Amygdala (tissue), 56 donors: ENCODE measurements at places on chromosomes 11 and 22.
A peak's percentile ranks its signal among the peaks of the same experiment; 100 is the strongest.

GRCh38 chr11:32081901-32082300 is 9.0 kb upstream of the RCN1 start:
- DNase-seq = no peak

DNA sequence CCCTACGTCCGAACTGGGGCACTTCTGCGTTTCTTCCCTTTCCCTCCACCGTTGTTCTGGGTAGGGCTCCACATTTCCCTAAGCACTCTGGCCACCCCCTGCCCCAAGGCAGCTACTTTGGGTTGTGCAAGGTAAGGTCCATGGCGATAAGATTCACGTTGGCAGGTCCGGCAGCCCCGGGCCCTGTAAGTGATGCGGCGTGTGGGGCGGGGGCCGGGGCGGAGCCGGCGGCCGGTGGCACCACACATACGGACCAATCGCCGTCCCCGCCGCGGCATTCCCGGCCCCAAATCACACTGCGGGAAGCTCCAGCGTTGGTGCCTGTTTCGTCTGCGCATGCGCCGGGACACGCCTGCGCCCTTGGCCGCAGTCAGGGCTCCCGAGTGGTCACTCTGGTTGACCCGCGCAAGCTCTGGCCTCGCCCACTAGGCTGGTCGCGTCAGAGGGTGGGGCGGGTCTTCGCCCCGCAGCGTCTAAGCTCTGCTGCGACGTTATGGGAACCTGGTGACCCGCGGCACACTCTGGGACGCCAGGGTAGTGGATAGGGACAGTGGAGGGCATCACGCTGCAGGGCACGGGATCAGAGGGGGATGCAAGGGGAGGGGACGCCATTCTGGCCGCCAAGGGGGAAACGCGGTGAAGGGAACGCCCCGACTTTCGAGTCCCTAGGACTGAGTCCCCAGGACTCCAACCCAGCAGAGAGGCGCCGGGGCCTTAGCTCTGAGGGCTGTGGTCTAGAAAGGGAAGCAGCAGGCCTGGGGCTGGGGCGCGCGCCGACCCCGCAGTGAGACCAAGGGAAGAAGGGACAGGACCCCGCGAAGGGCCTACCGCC is 1.6 kb downstream of the FADS1 start:
- DNase-seq = peak; percentile 85

DNA sequence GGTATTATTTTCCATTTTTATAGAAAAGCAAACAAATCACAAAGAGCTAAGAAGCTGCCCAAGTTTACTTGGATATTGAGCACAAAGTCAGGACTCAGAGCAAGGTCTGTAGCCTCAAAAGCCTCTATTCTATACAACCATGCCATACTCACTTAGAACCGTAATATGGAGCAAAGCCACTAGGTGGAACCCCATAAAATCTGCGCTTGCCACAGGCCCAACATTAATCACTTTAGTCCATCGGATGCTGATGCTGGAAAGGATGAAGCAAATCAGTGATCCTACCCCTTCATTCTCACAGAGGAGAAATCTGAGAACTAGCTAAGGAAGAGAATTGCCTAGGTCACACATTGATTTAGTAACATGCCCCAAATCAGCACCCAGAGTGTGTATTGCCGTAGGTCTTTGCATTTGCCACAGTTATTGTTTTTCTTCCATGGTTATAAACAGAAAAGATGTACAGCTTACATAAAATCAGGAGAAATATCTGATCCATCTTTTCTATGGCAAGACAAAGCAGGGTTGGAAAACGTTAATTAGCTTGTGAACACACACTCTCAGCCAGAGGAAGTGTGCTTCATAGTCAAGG is 56.7 kb upstream of the RAB38 start:
- DNase-seq = no peak

DNA sequence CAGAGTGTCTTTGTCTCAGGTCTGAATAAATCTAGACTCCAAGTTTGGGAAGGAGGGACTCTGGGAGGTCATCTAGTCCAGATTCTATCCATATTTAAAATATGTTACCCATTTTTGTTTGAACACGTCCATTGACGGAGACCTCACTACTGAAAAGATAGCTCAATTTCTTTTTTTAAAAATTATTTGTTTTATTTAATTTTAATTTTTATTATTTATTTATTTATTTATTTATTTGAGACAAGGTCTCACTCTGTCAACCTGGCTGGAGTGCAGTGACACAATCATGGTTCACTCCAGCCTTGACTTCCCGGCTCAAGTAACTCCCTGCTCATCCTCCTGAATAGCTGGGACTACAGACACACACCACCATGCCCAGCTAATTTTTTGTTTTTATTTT is 89.5 kb upstream of the SNX19 start:
- no peak for DNase-seq

DNA sequence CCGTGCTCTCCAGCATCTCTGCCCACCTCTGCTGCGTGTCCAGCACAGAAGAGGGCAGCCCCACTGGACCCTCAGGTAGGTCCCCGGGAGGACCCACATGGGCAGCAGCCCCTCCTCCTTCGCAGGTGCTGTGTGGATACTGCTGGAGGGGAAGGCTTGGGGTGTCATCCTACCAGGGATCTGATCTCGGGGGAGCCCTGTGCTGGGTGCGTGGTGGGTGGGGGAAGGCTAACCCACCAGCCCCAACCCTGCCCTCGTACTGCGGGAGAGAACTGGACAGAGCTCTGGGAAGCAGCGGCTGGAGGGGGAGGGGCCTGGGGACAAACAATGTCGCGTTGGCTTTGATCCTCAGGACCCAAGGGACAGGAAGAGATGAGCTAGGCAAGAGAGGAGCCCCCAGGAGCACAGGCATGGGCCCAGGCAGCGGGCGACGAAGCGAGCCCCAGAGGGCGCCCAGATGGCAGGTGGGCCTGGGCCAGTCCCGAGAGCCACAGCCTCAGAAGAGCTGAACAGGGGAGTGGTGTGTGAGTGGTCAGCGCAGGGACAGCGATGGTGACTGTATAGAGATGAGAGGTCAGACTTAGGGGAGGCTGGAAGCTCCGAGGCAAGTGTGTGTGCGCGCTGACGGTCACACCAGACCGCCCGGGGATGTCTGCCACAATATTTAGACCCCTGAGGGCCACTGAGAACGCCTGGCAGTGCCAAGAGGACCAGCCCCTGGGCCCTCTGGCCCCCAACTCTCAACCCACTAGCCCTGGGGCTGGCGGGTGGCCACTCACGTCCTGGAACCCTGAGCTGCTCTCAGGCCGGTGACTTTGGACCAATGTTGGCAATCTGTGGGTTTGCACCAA is 1.4 kb upstream of the PIM3 start:
- DNase-seq = no peak

DNA sequence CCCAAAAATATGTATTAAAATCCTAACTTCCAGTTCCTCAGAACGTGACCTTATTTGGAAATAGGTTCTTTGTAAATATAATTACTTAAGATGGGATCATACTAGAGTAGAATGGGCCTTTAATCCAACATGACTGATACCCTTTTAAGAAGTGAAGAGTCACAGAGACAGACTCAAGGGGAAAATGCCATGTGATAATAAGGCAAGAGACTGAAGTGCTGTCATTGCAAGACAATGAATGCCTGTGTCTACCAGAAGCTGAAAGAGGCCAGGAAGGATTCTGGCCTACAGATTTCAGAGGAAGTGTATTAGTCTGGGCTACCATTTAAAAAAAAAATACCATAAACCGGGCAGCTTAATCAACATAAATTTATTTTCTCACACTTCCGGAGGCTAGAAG is 85.9 kb upstream of the LRRC55 start:
- DNase-seq = no peak

- DNase-seq = no peak
These were observed 38.1 kb upstream of the CHRM4 start for GRCh38 chr11:46429717-46430116.

DNA sequence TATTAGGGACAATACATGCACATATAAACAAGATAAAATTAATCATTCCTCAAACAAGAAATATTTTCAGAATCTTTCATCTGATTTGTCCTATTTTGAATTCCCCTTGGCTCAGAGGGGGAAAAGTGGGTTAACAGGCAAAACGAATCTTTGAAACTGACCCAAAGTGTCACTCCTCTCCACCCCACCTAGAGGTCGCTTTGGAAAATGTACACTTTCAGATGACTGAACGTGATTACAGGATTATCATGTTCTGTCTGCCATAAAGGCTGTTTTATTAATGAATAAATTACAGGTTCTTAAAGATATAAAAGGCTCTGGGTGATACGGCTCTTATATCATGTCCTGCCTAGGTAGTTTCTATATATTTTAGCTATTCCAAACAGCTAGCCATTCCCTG is 1735.0 kb downstream of the LRRC4C start:
- DNase-seq = no peak

- DNase-seq = no peak
These were observed 3.0 kb downstream of the PKP3 start for GRCh38 chr11:396948-397548.

DNA sequence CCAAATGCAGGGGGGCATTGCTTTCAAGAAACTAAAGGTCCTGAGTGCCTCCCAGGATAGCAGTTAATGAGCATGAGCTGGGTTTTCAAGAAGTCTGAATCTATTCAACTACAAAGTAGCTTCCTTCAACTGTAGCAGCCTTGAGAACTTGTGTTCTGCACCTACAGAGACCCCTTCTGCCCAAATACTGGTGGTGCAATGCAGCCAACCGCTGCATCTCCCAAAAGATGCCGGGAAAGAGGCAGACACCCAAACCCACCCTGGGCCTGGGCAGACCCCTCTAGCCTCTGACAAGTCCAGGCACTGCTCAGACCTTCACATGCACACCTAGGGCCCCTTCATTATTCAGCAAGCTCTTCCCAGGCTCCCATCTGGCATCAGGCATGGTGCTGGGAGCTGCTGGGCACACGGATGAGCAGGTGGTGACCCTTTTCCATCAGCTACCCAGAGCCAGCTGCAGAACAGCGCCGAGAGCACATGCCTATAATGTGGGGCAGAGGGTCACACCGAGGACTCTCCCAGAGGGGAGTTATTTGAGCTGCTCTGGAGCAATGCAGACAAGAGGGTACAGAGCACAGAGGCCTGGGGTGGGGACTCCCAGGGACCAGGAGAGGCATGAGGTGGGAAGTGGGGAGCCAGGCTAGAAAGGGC is 44.9 kb upstream of the ETS1 start:
- no peak for DNase-seq

- no peak for DNase-seq
These were observed 118.0 kb downstream of the GRIK4 start for GRCh38 chr11:120629407-120630080.

- DNase-seq = no peak
These were observed 13.9 kb upstream of the TP53AIP1 start for GRCh38 chr11:128956401-128957201.

GRCh38 chr11:41281131-41281742 is 178.2 kb downstream of the LRRC4C start:
- DNase-seq = no peak

DNA sequence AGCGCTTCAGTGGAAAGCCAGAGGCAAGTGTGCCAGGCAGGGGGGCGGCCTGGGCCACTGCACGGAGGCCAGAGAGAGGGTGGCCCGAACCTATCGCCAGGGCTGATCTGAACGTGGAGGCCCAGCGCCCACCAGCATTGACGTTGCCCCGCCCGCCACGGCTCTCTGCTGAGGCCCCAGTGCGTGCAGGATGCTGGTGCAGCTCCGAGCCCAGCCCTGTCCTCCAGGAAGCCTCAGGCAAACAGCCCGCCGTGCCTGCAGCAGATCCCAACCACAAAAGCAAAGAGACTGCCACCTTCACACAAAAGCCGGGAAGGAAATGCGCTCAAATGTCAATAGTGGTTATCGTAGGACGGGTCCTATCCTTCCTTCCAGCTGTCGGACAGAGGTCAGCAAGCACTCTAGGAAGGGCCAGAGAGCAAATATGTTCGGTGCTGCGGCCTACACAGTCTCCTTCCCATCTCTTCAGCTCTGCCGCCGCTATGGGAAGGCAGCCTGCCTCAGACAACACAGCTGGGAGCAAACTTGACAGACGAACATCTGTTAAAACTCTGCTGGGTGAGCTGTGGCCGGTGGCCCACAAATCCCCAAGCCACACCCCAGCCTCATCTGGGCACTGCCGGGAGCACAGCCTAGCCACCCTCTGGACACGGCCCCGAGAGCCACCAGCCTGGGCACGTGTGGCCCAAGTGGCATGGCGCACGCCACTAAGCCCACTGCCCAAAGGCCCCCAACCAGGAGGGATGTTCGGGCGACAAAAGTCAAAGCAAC is 146.2 kb downstream of the CRYBB2 start:
- no peak for DNase-seq

- DNase-seq = no peak
These were observed 1176.4 kb upstream of the RAG2 start for GRCh38 chr11:37774441-37774840.

GRCh38 chr11:46456269-46457001 is 64.9 kb upstream of the CHRM4 start:
- DNase-seq = no peak

DNA sequence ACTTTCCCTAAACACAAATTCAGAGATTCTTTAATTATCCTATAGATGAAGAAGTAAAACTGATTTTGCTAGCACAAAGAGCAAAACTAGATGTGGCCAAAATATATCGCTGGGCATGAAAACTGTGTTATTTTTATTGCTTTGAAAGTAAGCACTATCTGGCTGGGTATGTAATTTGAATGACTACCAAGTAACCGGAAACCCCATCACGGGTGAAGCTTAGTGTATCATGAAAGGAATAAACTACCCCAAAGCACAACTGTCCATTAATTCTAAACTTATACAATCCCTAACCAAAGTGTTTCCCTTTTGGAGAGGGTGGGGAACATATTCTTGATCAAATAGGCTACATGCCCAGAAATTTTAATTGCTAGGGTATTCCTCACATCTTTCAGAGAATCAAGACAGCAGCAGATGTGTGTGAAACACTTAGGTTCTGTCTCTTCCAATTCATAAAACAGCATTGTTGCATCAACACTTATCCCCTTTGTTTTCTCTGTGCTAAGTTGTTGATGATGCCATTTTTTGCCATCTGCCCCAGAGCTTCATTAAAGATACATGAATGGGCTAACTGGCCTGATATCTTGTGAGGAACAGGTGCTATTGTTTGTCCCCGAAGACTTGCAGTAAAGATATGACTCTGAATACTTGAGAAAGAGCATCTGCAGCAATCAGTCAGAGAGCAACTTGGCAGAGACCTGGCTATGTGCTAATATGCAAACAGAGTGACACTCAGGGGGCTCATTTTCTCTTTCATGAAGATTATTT is 238.2 kb downstream of the SOX6 start:
- no peak for DNase-seq

DNA sequence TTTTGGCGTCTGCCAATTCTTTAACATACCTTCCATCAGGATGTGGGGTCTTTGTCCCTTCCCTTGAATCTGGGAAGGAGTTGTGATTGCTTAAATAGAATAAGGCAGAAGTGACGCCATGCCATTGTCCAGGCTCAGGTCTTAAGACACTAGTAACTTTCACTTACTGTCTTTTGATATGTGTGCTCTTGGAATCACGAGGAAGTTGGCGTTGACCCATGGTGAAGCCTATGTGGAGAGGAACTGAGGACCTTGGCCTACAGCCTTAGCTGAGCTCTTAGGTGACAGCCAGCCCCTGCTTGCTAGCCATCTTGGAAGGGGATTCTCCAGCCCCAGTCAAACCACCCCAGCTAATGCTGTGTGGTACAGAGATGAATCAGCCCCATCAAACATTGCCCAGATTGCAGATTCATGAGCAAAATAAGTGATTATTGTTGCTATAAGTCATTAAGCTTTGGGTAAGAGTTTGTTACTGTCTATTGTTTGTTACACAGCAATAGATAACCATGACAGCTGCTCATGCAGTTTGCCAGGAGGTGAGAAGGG is 17.6 kb upstream of the CLPB start:
- no peak for DNase-seq

- no peak for DNase-seq
These were observed 200.5 kb downstream of the GRIK4 start for GRCh38 chr11:120712014-120712413.
